ENCODE measurements at places on chromosomes 1 and 21.

DNA sequence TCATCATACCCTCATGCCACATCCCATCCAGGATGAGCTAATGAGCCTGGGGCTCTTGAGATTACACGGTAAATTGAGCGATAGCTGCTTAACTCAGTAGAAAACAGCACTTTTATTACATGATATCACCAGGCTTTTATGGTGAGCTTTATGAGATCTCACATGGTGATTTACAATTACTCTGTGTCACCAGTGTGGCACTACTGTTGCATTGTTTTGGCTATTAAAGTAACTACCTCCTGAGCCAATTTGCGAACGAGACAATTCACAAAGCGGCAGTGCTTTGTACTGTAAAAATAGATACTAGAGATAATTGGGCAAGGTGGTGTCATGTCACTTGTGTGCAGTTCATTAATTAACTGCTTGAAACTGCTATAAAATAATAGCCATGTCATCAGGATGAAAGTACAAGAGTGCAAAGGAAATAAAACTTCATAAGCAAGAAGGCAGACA is 767.7 kb upstream of the ADGRL2 start:
- no peak for DNase-seq

DNA sequence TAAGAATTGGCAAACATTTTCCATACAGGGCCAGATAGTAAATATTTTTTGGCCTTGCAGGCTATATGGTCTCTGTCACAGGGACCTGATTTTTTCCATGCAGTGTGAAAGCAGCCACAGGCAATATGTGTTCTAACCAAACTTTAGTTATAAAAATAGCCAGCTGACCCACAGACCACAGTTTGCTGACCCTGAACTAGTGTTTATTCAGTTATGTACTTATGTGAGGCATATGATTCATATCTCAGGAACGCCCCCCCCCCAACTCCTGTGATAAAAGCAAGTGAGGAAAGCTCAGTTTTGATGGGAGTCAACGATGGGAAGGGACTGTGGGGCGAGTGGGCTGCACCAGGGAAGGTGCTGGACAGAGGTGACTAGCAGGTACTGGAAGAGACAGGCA is 80.1 kb downstream of the HMGB4 start:
- DNase-seq = no peak

- DNase-seq = no peak
Measured at GRCh38 chr21:29888437-29888836, 51.4 kb downstream of the GRIK1 start.

DNA sequence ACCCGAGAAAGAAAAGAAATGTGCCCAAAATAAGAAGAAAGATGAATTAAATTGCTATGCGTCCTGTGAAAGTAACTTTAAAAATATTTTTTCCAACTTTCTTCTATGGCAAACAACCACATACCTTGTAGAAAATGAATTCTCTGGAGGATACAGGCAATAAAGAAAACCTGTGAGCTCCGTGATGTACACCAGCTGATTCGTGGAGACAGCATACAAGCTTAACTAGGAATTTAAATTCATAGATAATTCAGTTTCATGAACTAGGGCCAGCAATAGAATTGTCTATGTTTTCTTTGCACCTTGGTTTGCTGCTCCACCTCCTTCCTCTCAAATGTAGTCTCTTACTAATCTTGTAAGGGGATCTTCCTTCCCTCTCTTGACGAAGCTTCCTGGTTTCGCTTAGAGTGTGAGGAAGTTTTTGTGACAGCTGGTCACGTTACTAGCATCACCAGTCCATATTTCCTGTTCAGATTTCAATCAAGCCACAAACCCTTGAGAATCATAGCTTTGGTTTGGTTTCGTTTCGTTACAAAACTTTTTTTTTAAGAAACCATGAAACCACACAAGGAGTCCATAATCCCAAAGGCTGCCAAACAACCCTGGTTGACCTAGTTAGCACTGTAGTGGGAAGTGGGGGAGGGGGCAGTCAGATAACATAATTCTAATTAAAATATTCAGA is 35.8 kb downstream of the GREM2 start:
- no peak for DNase-seq

DNA sequence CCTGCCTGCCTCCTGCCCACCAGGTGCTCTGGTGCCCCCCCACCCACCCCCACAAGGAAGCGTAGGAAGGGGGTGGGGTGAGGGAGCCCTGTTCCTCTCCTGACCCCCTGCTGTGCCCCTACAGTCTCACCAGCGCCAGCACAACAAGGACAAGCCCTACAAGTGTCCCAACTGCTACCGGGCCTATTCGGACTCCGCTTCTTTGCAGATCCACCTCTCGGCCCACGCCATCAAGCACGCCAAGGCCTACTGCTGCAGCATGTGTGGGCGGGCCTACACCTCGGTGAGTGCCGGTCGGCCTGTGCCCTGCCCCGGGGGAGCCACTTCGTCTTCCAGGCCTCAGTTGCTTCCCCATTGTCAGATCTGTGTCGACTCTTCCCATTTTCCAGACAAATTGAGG is 25.9 kb downstream of the A3GALT2 start:
- DNase-seq = no peak

Data from esophagus squamous epithelium (tissue), 5 donors.